ENCODE measurements at places on chromosomes 12 and 14.

GRCh38 chr12:19891936-19892591 is 452.8 kb downstream of the AEBP2 start:
- no peak for ATAC-seq

DNA sequence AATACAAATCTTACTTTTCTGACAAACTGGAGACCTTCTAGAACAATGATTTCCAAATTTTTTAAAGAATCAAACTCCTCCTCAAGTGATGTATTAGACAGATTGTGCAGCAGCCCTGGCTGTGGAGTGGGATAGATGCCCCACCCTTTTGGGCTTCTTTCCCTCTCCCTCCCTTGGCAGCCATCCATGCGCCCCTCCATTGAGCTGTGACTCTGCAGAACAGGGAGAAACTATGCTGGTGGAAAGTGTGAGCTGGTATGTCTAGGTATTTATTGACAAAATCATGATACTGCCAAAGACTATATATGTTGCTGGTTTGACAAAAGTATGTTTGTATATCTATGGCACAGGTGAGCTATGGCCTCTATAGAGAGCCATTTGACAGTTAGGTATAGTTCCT is 138.5 kb downstream of the KTN1 start:
- no peak for ATAC-seq

DNA sequence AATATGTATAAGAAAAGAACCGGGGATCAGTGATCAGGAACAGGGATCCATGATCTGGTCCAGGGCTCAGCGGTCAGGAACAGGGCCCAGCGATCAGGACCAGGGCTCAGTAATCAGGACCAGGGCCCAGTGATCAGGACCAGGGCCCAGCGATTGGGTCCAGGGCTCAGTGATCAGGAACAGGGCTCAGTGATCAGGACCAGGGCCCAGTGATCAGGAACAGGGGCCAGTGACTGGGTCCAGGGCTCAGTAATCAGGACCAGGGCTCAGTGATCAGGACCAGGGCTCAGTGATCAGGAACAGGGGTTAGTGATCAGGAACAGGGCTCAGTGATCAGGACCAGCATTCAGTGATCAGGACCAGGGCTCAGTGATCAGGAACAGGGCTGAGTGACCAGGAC is 56.3 kb downstream of the TMEM121 start:
- no peak for ATAC-seq

- peak; percentile 65 for ATAC-seq
These were observed 687 bp upstream of the RPS29 start for GRCh38 chr14:49586673-49587460.

- no peak for ATAC-seq
These were observed 141.9 kb upstream of the BMP4 start for GRCh38 chr14:54098536-54098935.

GRCh38 chr12:74619884-74620283 is 82.2 kb downstream of the ATXN7L3B start:
- ATAC-seq: no peak

GRCh38 chr14:20419419-20419818 is 6.1 kb upstream of the TEP1 start:
- ATAC-seq: no peak

DNA sequence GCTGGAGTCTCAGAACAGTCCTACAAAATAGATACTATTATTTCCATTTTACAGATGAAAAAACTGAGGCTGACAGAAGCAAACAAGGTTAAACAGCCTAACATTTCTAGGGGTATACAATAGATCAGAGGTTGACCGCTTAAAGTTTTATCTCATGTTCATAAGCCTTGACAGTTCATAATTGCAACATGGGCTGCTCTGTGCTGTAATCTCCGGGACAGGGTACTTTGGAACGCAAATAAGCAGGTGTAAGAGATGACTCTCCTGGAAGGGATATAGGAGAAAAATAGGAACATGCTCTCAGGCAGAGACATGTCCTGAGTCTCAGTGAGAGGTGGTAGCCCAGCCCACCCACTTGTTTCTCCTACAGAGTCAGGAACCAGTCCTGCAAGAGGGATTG is 72.8 kb upstream of the RBM19 start:
- ATAC-seq: no peak

DNA sequence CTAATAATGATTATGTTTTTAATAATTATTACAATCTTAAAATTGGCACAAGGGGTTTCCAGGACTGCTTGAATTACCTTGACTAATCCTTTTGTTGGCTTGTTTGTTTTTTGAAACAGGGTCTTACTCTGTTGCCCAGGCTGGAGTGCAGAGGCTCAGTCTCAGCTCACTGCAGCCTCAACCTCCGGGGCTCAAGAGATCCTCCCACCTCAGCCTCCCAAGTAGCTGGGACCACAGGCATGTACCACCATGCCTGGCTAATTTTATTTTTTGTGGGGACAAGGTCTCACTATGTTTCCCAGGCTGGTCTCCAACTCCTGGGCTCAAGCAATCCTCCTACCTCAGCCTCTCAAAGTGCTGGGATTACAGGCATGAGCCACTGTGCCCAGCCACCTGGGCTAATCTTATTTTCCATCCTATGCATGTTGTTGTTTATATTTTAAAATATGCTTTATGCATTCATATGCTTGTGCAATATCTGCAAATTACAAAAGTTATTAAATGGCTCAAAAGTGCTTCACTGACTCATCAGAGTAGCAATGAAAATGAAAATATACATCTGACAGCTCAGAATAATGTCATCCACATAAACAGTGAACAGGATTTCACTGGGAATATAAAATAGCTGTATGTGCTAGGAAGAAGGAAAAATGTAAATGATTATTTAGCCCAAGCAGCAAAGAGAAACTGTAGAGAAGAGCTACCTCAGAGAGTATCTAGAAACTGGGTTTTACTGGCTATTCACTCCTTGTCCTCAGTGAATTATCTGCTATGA is 24.8 kb upstream of the PLEKHG6 start:
- ATAC-seq: no peak

DNA sequence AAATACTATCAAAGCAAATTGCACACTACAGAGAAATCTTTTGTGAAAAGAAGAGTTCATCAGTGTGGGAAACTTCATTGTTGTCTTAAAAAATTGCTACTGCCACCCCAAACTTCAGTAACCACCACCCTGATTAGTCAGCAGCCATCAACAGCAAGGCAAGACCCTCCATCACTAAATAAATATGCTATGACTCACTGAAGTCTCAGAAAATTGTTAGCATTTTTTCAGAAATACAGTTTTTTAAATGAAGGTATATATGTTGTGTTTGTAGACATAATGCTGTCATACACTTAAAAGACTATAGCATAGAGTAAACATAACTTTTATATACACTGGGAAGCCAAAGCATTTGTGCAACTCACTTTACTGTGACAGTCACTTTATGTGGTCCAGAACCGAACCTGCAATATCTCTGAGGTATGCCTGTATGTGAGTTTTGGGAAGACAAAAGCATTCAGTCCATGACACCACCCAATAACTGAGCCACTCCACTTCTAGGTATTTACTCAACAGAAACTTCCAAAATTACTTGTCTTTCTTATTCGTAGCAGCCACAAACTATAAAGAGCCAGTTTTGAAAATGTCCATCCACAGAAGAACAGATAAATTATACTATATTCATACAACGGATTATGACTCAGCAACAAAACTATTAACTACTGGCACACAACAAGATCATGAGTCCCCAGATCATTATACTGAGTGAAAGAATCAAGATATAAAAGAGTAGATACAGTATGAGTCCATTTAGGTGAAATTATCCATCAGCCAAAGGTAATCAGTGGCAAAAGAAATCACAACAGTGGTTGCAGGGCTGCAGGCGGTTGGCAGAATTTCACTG is 649.6 kb downstream of the BCL11B start:
- no peak for ATAC-seq

GRCh38 chr14:61174441-61174891 is 106.7 kb downstream of the TMEM30B start:
- ATAC-seq: no peak

- ATAC-seq: no peak
These were observed 32.9 kb downstream of the TCHP start for GRCh38 chr12:109932878-109933503.

DNA sequence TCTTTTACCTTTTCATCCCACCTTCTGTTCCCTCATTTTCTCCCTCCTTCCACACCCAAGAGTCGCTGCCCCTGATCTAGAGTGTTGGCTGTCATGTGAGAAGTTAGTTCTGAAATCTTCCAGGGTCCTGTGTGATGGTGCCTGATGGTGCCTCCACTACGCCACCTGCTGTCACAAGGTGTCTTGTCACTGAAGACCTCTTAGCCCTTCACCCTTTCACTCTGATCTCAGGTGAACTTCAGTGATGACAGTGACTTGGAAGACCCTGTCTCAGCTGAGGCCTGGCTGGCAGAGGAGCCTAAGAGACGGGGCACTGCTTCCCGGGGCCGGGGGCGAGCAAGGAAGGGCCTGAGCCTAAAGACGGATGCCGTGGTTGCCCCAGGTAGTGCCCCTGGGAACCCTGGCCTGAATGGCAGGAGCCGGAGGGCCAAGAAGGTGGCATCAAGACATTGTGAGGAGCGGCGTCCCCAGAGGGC is 7.6 kb upstream of the PFDN5 start:
- ATAC-seq: peak; percentile 89

- ATAC-seq: peak; percentile 97
These were observed 9.2 kb downstream of the DGKA start for GRCh38 chr12:55940065-55940732.

DNA sequence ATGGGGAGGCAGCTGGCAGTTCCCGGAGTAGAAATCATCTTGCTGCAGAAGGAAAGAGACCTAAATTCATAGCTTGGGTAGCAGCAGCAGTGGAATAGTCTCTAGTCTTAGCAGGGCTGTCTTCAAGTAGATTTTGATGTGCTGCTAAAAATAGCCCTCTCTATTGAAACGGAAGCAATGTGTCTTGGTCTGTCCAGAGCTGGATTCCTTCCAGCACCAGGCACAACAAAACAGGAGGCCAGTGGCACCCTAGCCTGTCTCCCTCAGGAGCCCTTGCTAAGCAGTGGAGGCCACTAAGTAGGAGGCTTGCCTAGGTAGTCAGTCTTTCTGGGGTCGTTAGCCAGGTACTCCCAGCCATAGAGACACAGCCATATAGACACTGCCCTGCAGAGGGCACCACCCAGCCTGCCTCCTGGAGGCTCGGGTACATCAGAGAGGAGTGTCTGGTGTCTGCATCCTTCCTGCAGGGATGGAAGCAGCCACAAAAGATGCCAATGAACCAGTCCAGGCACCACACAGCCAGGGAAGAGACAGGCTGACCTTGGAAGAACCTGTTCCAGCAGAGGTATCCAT is 97.5 kb downstream of the CRACR2A start:
- ATAC-seq: no peak

DNA sequence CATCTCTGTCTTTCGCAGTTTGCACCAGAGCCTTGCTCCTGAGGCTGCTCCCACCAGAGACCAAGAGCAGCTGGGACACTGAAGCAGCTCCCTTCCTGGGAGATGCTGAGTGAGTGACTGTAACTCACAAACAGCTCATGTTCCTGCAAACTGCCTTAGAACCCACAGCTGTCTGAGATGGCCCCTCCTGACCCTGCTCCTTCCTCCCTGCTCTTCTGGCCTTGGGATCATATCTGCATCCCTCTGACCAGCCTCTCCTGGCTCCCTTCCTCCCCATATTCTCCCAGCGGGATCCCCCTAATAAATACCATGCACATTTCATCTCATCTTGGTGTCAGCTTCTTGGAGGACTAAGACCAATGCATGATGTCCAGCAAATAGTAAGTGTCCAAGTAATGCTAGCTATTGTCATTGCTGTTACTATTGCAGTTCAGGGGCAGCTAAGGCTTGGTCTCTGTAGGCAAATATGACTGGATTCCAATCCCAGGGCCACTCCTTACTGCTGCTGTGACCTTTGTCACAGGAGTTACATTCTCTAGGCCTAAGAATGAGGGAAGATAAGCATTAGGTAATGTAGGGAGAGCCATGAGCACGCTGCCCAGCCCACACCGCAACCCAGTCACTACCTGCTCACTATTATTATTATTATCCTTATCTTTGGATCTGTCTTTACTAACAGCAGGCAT is 47.9 kb downstream of the SYNE3 start:
- no peak for ATAC-seq

GRCh38 chr12:28294300-28294699 is 104.0 kb downstream of the CCDC91 start:
- peak; percentile 34 for ATAC-seq

DNA sequence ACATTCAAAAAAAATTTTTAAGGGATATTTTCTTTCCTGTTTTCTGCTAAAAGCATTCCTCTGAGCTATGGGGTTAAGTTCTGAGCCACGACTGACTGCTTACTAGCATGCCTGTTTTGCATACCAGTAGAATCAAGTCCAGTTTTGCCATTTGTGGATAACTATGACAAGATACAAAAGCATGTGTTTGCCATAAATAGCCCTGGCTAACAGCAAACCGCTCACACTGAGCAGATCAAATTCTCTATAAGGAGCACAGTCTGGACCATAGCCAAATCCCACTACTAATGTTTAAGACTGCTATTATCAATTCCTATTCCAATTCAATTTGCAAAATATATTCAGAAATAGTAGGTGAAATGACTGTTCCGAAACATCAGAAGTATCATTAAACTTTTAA is 3.2 kb downstream of the CFL2 start:
- no peak for ATAC-seq

DNA sequence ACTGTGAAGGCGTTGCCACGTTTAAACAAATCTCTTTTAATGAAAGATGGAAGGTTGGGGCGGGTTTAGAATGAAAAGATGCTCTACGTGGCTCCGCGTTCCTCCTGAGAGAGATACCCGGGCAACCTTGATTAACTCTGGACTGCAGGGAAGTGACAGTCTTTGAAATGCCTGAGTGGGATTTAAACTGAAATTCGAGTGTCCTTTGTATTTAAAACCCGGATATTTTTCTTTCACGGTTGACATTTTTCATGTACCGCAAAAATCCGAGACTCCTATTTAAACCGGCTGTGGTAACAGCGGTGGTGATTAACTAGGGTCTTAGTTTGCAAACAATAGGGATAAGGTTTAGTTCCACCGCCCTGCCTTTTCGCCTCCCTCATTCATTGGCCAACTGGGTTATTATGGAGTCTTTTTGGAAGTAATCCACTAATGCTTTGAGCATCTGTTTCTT is 707 bp downstream of the G2E3 start:
- peak; percentile 5 for ATAC-seq

- no peak for ATAC-seq
These were observed 7.3 kb downstream of the RSRC2 start for GRCh38 chr12:122519418-122519817.

GRCh38 chr14:96639550-96639949 is 137.4 kb downstream of the PAPOLA start:
- peak; percentile 31 for ATAC-seq

DNA sequence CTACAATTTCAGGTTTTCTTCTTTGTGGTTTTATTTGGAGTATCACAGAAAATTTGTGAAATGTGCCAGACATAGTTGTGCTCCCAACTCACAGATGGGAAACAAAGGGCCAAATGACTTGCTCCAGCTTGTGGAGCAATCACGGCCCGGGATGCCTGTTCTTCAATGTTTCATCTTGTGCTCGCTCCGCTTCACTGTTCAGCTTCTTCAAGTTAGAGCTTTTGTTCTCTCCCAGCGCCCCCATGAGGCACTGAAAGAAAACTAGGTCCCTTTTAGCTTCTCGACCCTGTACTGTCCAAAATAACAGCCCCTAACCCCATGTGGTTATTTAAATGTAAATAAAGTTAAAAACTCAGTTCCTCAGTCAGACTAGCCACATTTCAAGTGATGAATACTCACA is 187.9 kb upstream of the STXBP6 start:
- ATAC-seq: no peak

- no peak for ATAC-seq
These were observed 210.6 kb downstream of the DACT1 start for GRCh38 chr14:58848365-58848764.

- no peak for ATAC-seq
These were observed 25.4 kb downstream of the CCDC85C start for GRCh38 chr14:99578541-99579101.

GRCh38 chr14:78335531-78335930 is 165.4 kb downstream of the NRXN3 start:
- ATAC-seq: no peak
